Esophagus muscularis mucosa (tissue), 4 donors: ENCODE measurements at places on chromosomes 6 and 20. TPM values are rescaled to one million over a fixed set of nuclear protein-coding genes. Genes with fewer than 3 reads are reported as not detected.
A peak's percentile ranks its signal among the peaks of the same experiment; 100 is the strongest.

LYRM4 gene
- total RNA-seq: 17.0 TPM

TINAG gene
- total RNA-seq: not detected

TMEM244 gene
- not detected for total RNA-seq

NKAIN2 gene
- 0.66 TPM for total RNA-seq

ARMH2 gene
- not detected for total RNA-seq

GRCh38 chr20:41469868-41470267, 103.2 kb upstream of the EMILIN3 start:
- no peak for DNase-seq

GRCh38 chr6:138175596-138175995, 13.9 kb downstream of the ARFGEF3 start:
- no peak for DNase-seq

GRCh38 chr20:47765271-47765670, 20.0 kb downstream of the SULF2 start:
- DNase-seq: no peak

DNA sequence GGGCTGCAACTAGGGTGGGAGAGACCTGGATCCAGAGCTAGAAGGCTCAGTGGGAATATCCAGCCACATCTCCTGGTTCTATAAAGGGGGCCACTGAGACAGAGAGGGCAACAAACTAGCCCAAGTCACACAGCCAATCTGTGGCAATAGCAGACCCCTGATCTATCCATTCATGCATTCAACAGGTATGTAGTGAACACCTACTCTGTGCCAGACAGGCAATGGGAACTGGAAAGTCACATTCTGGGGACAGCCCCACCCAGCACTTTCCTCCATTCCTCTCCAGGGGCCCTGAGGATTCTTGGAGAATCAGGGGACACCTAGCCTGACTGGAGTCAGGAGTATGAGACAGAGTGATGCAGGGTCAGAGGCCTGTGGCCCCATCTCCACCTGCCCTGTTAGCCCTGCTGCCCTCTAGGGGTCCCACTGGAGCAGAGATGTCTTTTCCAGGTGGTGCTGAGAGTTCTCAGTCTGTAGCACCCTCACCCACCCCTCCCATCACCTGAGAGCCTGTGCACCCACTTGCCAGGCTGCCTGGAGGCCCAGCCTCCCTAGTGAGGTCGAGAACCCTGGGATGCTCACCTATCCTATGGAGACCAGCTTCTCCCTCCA, 13.6 kb downstream of the BPIFA2 start:
- no peak for DNase-seq

GRCh38 chr6:104526376-104526775, 333.3 kb downstream of the HACE1 start:
- DNase-seq: no peak

DNA sequence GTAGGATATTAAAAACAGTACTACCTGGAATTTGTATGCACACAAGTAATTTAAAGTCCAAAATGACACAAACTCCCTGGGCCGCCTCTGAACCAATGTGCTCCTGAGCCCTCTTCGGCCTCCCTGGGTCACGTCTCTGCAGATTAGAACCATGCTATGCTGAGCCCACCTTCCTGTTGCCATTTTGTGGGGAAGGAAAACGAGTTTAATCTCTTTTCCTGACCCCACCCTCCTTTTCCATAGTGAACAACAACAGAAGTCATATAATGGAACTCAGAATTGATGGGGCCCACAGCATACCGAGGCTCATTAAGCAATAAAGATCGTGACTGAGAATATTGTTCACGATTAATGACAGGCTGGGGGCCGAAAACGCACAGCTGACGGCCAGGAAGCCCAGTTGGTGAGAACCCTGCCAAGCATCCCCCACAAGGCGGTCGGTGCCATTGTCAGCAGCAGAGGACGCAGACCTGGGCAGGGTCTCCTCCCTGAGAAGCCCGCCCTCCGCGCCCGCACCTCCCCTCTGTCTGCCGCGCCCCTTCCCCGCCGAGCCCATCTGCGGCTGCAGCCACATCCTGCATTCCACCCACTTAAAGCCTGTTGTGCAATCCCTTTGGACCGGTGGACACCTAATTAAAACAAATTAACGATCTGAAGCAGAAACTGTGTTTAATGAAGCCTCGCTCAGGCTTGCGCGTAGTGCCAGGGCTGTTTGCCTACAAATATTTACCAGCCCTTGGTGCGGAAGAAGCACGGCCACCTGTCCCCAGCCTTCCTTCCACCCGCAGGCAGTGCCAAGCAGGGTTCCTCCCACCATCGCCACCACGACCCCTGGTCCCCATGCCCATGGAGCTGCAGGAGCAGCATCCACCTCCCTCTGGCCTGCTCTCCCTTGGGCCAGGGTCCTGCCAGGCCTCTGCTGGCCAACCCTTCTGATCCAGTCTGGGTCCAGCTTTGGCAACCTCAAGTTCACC, 68.1 kb downstream of the DLL1 start:
- DNase-seq: no peak

DNA sequence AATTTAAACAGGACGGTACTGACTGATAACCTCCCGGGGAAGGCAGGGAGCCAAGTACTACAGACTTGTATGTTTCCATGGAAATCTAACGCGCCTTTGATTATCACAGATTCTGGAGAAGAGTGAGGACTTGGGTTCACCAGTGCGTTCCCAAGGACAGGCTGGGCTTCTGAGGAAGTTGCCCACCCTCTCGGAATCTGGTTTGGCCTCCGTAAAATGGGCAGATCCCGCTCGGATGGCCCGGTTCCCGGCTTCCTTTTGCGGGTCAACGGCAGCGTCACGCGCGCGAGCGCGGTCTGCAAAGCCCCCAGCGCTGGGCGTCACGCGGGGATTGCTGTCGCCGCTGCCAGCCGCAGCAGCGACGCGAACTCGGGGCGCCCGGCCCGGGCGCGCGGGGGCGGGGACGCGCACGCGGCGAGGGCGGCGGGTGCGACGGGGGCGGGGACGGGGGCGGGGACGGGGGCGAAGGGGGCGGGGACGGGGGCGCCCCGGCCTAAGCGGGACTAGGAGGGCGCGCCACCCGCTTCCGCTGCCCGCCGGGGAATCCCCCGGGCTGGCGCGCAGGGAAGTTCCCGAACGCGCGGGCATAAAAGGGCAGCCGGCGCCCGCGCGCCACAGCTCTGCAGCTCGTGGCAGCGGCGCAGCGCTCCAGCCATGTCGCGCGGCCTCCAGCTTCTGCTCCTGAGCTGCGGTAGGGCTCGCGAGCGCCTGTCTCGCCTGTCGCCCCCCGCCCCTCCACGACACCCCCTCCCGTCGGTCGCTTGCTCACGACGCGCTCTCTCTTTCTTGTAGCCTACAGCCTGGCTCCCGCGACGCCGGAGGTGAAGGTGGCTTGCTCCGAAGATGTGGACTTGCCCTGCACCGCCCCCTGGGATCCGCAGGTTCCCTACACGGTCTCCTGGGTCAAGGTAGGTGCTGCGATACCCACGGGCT, at the start of gene CD83:
CD83 (plus strand) TSS at position 615 of the 933 bp plus-strand sequence; CDS start at position 655, 40 bp downstream.
- no peak for DNase-seq

GRCh38 chr6:129874837-129875236, 13.7 kb upstream of the TMEM244 start:
- DNase-seq: no peak

DNA sequence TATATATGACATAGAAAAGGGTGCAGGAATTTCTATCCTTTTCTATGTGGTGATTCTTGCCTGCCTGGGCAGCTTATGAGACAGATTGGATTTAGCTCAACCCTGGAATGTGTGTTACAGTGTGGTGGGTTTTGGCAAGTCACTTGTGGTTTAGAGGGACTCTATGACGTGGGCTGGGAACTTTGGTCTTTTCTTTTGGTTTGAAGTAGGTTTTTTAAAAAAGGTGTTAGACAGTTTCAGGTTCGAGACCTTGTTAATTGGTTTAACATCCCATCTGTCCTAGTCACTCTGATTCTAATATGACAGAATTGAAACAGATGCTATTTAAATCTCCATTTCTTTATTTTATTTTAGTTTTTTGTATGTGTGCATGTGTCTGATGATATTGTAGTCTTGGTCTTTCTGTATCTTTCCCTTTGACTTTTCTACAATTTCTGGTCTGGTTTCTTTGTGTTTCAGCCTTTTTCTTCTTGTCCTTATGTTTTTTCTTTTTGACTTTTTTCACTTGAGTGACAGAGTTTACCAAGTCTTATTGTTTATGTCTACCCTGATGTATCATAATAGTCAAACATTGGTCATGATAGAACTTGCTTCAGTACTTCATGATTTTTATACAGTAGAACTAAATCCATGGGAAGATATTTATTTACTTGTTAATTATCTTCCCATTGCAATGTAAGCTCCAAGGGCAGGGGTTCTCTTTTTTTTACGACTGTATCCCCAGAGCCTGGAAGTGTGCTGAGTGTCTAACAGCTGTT, 174.3 kb downstream of the CDKAL1 start:
- no peak for DNase-seq

DNA sequence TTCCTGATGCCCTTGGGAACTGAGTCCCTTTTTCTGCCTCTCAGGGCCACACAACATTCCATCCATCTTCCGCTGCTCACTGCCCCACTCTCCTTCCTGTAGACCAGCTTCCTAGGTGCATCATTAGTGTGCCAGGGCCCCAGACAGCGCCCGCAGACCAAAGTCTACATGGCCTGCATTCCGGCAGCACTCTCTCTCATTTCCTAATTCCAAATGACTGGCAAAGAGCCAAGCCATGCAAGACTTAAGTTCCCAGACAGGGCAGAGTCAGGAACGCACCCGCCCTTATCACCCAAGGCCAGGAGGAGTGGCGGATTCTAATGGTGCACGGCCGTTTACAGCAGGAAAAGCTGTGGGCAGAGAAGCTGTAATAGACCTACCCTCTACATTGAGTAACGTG, 159.8 kb upstream of the ARID1B start:
- no peak for DNase-seq

GRCh38 chr20:6595704-6596103, 171.8 kb upstream of the BMP2 start:
- DNase-seq: peak; percentile 79

GRCh38 chr6:134495890-134496248, 178.0 kb upstream of the SGK1 start:
- DNase-seq: no peak

DNA sequence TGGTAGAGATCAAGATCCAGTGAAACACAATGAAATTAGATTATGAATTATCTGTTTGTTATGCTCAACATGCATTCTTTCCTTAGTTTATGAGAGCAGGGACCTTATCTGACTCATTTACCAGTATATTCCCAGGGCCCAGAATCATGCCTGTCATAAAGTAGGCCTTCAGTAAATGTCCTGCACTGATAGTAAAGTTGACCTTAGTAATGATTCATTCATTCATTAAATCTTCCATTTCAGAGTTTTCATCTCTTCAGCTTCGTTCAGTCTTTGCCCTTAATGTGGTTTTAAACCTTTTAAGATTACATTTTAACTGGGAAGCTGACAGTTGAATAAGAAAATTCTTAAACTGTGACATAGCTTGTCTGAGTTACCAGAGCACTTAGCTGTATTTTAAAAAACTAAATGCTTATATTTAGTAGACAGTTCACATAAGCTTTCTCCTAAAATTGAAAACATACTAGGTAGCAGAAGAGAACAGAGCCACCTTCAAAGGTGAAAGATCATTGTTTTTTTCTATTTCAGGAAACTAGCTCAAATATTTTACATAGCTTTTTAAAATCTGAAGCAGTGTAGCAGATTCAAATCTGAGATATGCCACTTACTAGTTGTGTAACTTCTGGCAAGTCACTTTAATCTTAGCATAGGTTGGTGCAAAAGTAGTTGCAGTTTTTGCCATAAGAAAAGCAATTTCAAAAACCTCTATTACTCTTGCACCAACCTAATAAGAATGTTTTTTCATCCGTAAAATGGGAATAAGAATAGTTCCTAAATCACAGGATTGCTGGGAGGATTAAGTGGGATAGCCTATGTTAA, 41.4 kb downstream of the MCM8 start:
- DNase-seq: no peak
